ENCODE measurements at places on chromosomes 16 and 17.

DNA sequence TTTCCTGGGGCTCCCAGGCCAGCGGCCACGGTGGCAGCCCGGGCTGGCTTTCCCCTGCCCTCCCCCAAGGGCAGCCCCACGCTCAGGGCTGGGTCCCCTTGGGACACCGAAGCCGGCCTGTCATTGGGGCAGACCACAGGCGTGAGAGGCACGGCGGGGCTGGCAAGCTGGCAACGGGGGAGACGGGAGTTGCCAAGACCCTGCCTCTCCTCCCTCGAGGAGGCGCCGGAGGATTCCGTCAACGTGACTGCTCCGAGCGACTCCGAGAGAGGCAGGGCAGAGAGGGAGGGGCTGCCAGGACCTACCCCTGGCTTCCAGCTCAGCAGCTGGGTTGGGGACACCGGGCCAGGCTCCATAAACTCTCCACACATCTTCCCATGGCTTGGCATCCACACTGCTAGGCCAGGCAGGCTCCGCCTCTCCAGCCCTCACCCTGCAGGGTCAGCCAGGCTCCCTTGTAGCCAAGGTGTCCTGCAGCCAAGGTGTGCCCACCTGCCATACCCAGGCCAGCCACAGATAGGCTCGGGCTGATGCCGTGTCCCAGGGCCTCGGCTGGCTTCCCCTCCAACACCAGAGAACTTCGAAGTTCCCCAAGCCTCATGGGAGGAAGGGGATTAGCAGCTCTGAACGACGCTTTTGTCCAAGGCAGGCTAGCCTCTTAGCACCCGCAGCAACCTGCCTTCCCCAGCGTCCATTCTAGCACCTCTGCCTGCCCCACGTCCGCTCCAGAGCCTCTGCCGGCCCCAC lies 25.5 kb downstream of the TIMM22 start:
- no peak for DNase-seq

GRCh38 chr16:9807302-9807701 lies 374.9 kb downstream of the GRIN2A start:
- no peak for DNase-seq

GRCh38 chr17:8711291-8711690 lies 33.3 kb downstream of the CCDC42 start:
- DNase-seq = no peak

- DNase-seq = no peak
These were observed 41.3 kb upstream of the RASD1 start for GRCh38 chr17:17537311-17538099.

DNA sequence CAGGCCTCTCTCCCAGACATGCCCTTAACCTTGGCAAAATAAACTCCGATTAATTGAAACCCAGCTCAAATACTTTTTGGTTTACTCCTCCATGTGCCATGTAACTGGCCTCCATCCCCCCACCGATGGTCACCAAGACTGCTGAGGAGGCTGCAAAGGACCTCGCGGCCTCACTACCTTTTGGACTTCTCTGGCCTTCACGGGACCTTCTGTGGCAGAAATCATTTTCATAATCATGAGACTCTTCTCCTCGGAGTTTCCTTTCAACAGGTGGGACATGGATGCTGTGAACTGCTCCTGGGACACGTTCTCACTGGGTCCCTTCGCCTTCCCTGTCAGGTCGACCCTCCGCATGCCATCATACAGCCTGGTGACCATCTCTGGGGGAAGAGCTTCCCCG lies 9.0 kb downstream of the MEAK7 start:
- DNase-seq = no peak

DNA sequence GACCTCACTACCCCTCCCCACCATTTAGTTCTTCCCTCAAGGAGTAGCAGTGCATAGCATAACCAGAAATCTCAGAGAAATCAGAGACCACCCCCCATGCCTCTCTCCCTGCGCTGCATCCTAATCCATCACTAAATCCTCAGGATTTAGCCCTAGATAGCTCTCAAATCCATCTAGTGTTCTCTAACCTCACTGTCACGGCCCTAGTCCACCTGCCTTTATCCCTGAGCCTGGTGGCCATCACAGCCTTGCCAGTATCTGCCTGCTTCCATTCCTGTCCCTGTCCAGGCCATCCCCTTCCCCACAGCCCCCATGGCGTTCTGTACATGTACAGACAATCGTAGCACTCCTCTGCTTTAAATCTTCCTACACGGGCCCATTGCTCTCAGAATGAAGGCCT lies 19.1 kb downstream of the CBLN1 start:
- DNase-seq = no peak

- no peak for DNase-seq
These were observed at the start of gene ERN1 for GRCh38 chr17:64129765-64130558. TSS of gene ERN1 (minus strand) at chr17:64130144. CDS start at chr17:64130029, 115 bp downstream.

DNA sequence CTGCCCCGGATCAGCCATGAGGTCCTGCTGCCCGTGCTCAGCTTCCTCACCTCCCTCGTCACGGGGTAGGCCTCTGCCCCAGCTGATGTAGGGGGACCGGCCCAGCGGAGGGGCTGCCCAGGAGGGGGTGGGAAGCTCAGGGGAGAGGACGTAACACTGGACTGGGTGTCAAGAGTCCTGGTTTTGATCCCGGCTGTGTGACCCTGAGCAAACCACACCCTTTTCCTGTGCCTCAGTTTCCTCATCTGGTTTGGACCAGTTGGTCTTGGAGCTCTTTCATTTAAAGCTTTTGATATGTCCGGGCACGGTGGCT lies 6.6 kb downstream of the WDR81 start:
- DNase-seq = no peak

DNA sequence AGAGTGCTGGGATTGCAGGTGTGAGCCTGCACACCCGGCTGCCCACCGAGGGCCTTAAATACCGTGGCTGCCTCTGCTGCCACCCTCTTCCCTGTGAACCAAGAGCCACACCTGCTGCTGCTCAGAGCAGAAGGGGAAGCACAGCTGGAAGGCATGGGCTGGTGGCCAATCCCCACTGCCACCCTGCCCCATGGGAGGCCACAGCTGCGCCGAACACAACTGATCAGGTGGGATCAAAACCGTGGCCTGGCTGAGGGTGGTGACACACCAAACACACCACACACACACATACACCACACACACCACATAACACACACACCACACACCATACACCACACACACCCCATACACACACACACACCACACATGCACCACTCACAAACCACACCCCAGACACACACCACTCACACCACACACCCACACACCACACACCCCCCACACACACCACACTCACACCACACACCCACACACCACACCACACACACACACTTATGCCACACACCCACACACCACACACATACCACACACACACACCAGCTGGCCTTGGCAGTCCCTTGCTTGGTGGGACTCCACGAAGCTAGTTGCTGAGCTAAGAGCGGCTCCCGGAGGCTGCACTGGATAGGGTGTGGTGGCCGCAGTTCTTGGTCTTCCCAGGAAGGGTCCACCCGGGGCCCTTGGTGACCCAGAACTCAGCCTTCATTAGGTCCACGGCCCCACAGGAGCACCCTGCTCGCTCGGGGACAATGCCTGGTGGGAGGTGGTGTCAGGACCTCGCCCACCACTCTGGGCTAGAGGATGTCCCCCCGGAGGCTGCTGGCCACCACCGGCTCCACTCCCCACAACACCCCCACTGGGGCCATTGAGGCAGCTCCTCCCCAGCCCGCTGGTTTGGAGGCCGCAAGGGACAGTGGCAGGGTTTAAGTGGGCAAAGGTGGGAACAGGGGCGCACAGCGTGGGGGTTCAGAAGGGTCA lies 14.9 kb downstream of the CEP131 start:
- DNase-seq = peak; percentile 14

- DNase-seq = no peak
These were observed 7.5 kb downstream of the ARHGAP23 start for GRCh38 chr17:38435795-38436194.

DNA sequence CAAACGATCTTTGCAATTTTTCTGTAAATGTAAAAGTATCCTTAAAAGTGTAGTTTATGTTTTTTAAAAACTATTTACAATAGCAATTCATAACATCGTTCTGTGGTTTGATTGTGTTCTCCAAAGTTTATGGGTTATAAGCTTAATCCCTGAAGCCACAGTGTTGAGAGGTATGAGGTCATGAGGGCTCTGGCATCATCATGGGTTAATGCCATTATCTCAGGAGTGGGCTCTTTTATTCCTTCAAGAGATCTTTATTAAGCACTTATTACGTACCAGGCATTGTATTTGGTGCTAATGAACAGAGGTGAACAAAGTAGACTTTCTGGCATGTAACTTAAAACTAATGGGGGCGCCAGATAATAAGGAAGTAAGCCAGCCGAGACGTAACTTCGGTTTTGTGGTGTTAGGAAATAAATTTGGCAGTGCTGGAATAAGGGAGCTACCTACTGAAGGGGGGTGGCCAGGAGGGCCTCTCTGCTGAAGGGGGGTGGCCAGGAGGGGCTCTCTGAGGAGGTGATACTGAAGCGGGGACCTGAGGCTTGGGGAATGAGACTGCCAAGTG lies 158.1 kb downstream of the VPS53 start:
- DNase-seq = no peak

GRCh38 chr16:57132470-57132869 lies 40.1 kb downstream of the CPNE2 start:
- DNase-seq = no peak

- no peak for DNase-seq
These were observed 24.5 kb downstream of the WDR45B start for GRCh38 chr17:82623707-82624106.

- no peak for DNase-seq
These were observed 247.4 kb downstream of the PRKCA start for GRCh38 chr17:66549731-66550207.

- DNase-seq = no peak
These were observed 56.9 kb upstream of the SOX9 start for GRCh38 chr17:72063756-72064450.

- DNase-seq = no peak
These were observed 167.1 kb upstream of the MAF start for GRCh38 chr16:79767421-79768275.

DNA sequence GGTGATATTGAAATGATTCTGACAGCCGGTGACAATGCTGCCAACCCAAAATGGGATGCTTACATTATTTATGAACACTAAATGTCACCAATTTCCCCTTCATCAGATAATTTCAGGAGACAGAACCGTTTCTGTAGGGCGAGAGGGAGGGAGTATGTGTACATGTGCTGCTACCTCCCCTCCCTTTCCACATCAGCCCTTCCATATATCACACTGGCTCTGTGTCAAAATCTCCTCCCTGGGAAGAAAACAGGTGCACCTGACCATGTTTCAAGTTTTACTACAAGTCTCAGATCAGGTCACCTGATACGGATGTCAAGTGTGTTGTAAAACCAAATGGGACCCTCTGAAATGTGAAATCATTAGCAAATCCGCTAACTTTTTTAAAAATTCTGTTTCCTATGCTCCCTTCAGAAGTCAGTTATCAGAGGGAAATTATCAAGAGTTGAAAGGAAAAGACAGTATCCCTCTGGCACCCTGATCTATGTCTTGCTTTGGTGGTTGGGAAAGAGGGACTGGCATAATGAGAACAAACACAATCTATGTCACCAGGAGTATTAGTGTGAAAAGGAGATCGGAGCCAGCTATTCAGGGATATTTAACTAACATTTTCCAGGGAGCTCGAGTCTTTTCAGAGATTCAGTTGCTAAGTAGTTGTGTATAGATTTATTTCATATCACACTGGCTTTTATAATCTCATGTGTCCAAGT lies 1002.3 kb upstream of the CDH8 start:
- DNase-seq = no peak

DNA sequence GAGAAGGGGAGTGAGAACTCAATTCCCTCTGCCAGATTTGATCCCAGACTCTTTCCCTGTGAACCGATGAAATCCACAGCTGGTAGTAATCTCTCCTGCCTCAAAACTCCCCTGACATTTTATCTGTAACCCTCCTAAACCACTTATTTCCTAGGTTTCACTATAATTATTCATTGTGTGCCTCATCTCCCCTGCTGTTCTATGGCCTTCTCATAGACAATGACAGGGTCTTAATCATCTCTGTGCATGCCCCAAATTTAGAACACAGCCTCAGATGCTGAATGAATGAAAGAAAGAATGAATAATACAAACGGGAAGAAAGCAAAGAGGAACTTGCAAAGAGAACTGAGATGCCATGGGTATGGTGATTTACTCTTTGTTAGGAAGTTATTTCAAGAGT lies 451.1 kb downstream of the HS3ST3B1 start:
- no peak for DNase-seq

Data from NCI-H2081 treated with DMSO at 0.1 percent for 48 hours (cell line).